ENCODE measurements at places on chromosomes 13 and 19.

DNA sequence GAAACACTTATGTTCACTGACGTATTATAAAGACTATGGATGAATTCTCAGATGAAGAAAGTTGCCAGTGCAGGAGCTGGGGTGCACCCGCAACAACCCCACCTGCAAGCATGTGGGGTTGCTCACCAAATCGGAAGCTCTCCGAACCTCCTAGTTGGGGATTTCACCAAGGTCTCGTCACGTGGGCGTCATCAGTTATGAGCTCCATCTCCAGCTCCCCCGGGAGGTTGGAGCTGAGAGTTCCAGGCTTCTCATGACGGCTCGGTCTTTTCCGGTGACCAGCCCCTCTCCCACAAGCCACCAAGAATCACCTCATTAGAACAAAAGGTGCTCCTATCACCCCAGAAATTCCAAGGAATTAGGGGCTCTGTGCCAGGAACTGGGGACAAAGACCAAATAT, 46.1 kb upstream of the TUBGCP3 start:
- no peak for DNase-seq

- DNase-seq = no peak
These were observed 14.0 kb upstream of the TOMM40 start for GRCh38 chr19:44876930-44877535.

DNA sequence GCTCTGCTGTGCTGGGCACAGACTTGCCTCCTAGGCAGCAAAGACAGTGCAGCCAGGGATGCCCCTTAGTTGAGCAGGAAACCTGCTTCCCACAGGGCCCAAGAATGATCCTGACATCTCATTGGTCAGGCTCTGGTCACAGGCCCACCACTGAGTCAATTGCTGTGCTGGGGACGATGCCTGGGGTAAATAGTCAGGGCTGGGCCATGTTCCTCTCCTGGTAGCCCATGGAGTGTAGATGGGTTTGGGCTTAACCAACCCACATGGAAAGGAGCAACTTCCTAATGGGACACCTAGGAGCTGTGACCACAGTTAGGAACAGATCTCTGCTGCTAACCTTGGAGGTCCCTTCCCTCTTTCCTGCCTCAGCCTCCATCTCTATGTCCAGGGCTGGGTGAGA, 212.5 kb upstream of the ZNF536 start:
- DNase-seq = no peak

- DNase-seq = no peak
These were observed 27.7 kb downstream of the MCF2L start for GRCh38 chr13:112996671-112997091.

DNA sequence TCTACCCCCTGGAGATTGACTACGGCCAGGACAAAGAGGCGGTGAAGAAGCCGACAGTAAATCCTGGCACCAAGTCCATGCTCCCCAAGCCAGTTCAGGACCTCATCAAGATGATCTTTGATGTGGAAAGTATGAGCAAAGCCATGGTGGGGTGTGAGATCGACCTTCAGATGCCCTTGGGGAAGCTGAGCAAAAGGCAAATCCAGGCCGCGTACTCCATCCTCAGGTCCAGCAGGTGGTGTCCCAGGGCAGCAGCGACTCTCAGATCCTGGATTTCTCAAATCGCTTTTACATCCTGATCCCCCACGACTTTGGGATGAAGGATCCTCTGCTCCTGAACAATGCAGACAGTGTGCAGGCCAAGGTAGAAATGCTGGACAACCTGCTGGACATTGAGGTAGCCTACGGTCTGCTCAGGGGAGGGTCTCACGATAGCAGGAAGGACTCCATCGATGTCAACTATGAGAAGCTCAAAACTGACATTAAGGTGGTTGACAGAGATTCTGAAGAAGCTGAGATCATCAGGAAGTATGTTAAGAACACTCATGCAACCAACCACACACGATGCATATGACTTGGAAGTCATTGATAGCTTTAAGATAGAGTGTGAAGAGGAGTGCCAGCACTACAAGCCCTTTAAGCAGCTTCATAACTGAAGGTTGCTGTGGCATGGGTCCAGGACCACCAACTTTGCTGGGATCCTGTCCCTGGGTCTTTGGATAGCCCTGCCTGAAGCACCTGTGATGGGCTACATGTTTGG, 24.0 kb upstream of the ANKRD10 start:
- DNase-seq = no peak

DNA sequence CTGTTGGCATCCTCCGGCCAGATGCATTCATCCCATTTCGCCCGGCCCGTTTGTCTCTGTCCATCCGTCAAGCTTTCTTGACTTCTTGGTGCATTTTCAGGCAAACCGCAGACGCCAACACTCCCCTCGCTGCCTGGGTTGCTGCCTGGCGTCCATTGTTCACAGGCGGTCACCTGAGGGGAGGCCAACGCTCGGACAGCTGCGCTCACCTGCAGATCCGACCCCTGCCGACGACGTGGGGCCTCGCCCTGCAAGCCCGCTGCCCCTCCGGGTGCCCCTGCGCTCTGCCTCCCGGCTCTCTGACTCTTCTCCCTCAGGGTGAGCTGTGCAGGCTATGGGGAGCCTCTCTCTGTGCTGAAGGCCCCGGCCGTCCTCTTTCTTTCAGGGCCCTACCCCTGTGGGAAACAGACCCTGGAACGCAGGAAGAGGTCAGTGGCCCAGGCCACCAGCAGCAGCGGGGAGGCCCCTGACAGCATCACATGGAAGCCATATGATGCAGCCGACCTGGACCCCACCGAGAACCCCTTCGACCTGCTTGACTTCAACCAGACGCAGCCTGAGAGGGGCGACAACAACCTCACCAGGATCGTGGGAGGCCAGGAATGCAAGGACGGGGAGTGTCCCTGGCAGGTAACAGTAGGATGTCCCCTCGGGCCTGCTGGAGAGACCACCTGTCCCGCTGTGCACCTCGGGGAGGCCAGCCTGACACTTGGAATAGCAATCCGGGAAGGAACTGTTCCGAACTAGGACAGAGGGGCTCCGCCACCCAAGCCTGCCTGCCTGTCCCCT, 14.8 kb upstream of the PROZ start:
- no peak for DNase-seq

DNA sequence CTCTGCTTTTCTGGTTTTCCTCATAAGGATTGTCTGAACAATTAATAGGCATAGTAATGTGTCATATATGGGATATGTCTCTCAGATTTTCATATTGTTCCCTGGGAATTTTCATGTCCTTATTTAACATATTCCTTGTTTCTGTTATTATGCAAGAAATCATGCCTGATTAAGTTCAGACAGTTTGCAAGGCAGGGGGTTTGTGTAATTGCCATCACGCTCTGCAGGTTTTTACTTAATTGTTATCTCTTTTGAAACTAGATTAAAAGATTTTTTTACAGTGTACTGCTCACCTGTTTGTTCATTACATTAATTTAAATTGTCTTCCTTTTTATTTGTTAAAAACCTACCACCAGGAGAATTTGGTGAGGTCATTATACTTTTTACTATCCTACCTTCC, 1253.2 kb upstream of the PRR20A start:
- DNase-seq = no peak

GRCh38 chr19:2720777-2721569, at the start of gene DIRAS1:
TSS of gene DIRAS1 (minus strand) at chr19:2721372. CDS start at chr19:2717806, 3,566 bp downstream.
- DNase-seq = no peak

Data from breast epithelium (tissue), 4 donors.